ENCODE measurements at places on chromosomes 6 and 20.

DNA sequence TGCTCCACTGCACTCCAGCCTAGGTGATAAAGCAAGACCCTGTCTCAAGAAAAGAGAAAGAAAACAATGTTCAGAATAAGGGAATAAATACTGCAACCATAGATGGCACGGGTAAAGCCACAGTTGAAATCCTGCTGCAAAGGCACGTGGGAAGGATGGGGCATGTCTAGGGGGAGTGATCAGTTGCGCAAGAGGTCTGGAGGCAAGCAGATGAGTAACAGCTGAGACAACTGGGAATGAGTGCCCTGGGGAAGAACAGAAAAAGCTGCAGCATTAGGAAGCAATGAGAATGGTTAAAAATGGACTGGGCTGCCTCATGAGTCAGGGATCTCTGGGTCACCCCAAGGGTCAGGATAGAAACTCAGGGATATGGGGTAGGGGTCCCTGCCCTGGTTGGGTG is 96.3 kb downstream of the GMPR start:
- no peak for DNase-seq

- DNase-seq, result no peak
These were observed 14.8 kb downstream of the PMEPA1 start for GRCh38 chr20:57695012-57695411.

GRCh38 chr6:147538821-147539220 is 30.3 kb downstream of the SAMD5 start:
- no peak for DNase-seq

DNA sequence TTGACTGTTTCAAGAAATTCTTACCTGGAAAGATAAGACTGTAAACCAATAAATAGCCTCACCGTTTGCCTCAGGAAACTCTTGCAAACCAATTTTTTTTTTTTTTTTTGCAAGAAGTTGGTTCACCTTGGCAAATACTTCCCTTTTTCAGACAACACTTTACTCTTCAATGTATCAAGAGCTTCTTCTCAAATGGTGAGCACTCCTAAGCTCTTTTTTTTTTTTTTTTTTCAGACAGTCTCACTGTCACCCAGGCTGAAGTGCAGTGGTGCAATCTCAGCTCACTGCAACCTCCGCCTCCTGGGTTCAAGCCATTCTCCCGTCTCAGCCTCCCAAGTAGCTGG is 22.7 kb upstream of the SNTA1 start:
- no peak for DNase-seq

DNA sequence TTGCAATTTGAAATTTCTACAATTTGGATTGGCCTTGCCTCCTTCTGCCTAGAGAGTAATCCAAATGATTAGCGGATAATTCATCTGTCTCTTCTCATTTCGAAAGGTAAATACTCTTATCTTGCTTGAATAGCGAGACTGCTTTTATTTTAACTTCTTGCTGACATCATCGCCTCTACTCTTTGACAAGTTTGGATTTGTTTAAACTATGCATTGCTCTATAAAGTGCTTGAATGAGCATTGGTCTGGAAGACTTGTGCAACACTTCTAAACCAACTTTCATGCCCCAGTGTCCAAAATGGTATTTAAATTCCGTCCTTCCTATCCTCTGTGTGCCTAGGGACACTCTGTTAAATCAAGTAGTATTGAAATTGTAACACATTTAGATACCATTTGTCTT is 384.1 kb upstream of the SLC35B3 start:
- DNase-seq, result no peak

GRCh38 chr6:15596186-15596896 is 66.5 kb downstream of the DTNBP1 start:
- DNase-seq, result no peak

DNA sequence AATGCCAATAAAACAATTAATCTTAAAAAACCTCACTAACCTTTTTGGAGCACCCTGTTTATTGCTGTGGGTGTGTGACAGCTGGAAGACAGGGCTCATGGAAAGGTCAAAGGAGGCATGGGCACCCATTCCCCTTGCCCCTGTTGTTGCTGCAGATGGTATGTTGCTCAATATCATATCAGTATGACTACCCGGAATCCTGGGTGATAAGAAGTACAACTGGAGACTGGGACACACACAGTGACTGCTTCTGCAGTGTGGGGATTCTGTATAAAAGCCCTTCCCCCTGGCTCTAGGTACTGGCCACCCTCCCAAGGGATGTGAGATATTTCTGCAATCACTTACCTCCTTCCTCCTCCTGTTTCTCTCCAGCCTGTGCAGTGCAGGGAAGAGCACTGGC is 47.3 kb upstream of the IL20RA start:
- DNase-seq, result no peak

DNA sequence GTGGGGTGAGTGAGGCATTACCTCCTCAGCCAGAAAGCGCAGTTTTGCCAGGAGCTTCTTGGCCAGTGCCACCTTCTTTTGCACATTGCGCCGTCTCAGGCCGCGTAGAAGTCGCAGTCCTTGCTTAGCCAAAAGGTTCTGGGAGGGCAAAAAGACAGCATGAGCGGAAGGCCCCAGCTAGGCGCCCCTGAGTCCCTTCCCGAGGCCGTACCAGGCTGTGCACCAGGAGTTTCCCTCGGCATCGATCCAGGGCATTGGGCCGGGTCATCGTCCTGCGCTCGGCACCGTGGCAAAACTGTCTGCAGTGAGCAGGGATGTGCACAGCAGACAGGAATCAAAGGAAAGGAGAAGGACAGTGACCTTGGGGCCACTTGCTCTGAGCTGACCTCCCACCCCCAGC is 20.2 kb upstream of the SPAG4 start:
- no peak for DNase-seq

DNA sequence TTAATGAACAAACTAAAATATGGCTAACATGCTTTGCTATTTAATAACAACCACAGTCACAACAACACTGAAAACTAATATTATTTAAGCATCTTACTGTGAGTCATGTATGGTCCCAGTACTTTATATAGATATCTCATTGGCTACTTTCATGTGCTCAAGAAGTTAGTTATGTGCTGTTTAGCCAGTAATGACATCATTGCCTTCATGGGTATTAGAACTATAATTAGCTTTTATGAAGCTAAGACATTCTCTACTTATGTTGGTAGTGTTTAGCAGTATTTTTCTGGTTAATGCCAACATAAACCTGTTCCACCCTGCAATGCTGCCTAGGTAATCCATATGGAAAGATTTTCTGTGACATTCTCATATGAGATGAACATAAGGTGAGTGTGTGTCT is 56.1 kb downstream of the ADGRG6 start:
- DNase-seq, result no peak

GRCh38 chr6:130679684-130680083 is 147.5 kb upstream of the SMLR1 start:
- DNase-seq, result no peak

GRCh38 chr6:36917541-36918193 is 31.9 kb downstream of the C6orf89 start:
- DNase-seq, result no peak

DNA sequence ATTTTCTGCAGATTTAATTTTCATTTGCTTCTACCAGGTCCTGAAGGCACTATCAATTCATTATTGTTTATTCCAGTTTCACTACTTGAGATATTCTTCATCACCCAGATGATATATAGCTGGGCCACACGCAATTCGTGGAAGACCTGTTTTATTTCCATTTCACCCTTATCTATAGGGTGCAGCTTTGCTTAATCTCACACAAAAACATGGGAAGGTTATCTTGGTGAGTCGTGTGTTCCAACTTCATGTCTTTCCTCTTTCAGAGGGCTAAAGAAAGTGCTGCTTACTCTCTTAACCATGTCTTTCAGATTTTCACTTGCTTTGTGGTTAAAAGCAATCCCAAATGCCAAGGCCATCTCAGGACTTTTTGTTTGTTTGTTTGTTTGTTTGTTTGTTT is 194.0 kb downstream of the SOD2 start:
- no peak for DNase-seq

DNA sequence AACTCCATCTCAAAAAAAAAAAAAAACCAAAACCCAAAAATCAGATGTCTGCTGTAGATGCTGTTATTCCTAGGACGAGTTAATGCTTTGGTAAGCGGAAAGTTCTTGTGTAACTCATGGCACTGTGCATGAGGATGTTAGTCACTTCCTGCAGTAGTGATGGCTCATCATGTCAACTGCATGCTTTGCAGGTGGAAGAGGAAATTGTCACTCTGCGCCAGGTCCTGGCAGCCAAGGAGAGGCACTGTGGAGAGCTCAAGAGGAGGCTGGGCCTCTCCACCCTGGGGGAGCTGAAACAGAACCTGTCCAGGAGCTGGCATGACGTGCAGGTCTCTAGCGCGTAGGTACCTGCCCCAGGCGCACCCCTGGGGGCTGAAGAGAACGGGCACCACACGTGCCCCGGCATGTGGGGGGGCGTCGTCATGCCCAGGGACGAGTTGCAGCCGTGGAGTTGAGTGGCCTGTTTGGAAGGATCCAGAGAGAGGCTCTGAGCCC is 8.5 kb downstream of the TPD52L2 start:
- DNase-seq, result no peak

Data from NT2/D1 (cell line).